ENCODE measurements at places on chromosomes 4 and X. TPM values are rescaled to one million over a fixed set of nuclear protein-coding genes. Genes with fewer than 3 reads are reported as not detected.

HELT gene
- not detected for total RNA-seq

GLOD5 gene
- not detected for total RNA-seq

ZFP92 gene
- 1.3 TPM for total RNA-seq

- H3K36me3 ChIP-seq: no peaks in the 10 kb centered on the region
- H3K4me3 ChIP-seq: no peak overlapping the region
- no peak overlapping the region for H3K27ac ChIP-seq
These were observed 200.2 kb downstream of the SMARCA1 start for GRCh38 chrX:129323115-129323514.

- no peak overlapping the region for H3K27ac ChIP-seq
- DNase-seq: no peak
- no peak overlapping the region for H3K4me3 ChIP-seq
- H3K36me3 ChIP-seq: no peaks in the 10 kb centered on the region
- H3K4me1 ChIP-seq: no peaks in the 10 kb centered on the region
- H3K27me3 ChIP-seq: no peaks in the 10 kb centered on the region
These were observed 633.4 kb downstream of the CENPC start for GRCh38 chr4:66911880-66912279.

- H3K36me3 ChIP-seq: no peaks in the 10 kb centered on the region
- no peak overlapping the region for H3K4me3 ChIP-seq
- no peak for DNase-seq
- no peaks in the 10 kb centered on the region for H3K27me3 ChIP-seq
These were observed 568.8 kb downstream of the PPARGC1A start for GRCh38 chr4:23320931-23321587.

DNA sequence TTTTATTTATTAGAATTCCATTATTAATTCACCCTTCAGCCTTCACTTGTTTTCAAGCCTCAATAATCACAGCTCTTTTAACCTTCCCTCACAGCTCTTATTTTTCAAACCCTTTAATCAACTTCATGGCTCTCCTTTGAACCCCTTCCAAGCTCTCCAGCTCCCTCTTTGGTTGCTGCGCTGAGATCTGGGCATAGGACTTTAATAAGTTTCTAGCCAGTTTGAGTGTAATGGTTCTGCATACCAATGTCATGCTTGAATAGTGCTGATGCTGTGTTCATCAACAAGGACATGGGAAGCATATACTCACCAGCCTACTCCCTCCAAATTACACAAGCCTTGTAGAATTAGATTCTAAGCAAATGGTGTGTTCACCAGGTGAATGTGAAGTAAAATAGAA is 3.5 kb upstream of the RNF212 start:
- no peaks in the 10 kb centered on the region for H3K4me1 ChIP-seq
- no peak overlapping the region for H3K27ac ChIP-seq
- no peak overlapping the region for H3K4me3 ChIP-seq
- no peak for DNase-seq

- H3K27ac ChIP-seq: no peak overlapping the region
- no peak overlapping the region for H3K4me3 ChIP-seq
- no peaks in the 10 kb centered on the region for H3K27me3 ChIP-seq
These were observed 690.8 kb downstream of the PCDH18 start for GRCh38 chr4:136841526-136841925.

DNA sequence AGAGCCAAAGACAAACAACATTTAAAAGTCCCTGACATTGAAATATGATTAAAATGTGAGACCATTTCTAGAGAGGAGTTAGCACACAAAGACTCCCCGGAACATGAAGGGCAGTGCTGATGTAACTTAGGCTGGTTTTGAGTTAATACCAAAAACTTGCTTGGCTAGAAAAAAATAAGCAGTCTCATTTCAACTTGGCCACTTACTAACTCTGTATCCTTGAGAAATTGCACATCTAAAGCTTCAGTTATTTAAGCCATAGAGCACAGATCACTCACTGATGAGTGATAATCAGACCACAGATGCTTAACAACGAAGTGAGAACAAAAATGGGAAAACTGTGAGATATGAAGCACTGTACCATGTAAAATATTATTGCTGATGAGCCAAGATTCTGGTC is 65.9 kb upstream of the MAOA start:
- no peaks in the 10 kb centered on the region for H3K4me1 ChIP-seq
- H3K36me3 ChIP-seq: no peaks in the 10 kb centered on the region
- H3K4me3 ChIP-seq: no peak overlapping the region
- no peaks in the 10 kb centered on the region for H3K27me3 ChIP-seq

DNA sequence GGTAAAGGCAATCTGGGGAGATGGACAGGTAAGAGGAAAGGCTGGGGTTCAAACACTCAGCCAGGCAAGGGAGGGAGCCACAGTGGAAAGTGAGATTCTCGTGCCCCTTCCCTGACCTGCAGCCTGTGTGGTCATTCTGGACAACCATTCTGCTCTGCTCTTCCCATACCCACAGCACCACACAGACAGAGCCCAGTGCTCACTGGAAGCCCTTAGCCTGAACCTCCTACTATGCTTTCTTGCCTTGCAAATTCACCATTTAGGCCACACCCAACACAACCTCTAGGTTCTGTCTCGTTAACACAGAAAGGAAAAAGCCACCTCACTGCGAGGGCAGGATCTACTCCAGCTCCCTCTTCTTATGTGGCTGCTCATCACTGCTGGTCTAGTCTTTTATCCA is 92.7 kb downstream of the SHISA3 start:
- no peaks in the 10 kb centered on the region for H3K27me3 ChIP-seq
- no peak overlapping the region for H3K27ac ChIP-seq
- peaks cover 15% of the 10 kb centered on the region for H3K36me3 ChIP-seq
- peaks cover 17% of the 10 kb centered on the region for H3K4me1 ChIP-seq

DNA sequence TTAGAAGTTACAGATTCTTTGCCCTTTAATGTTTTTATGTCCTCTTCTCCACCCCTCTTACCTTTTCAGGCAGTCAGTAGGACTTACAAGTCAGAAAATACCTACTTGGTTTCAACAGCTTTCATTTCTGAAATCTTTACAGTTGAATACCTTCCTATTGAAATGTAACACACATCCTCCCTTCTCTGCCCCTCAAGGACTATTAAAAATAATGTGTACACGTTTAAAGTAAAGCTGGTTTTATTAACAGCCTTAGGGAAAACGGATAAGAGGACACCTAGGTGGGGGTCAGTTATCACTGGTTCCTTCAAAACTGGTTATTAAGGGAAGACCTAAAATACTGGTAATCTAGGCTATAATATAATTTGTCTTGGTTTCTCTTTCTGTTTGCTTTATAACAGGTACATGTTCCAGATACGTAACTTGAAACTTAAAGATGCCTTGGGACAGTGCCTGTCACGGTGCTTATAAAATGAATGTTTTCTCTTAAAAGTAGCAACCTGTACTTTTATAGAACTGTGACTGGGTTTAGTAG is 1.8 kb downstream of the CCSER1 start:
- peak overlapping the region; percentile 25 for H3K27ac ChIP-seq
- peak overlapping the region; percentile 60 for H3K4me3 ChIP-seq
- no peaks in the 10 kb centered on the region for H3K36me3 ChIP-seq
- H3K27me3 ChIP-seq: peaks cover 55% of the 10 kb centered on the region

MGARP gene
- 0.19 TPM for total RNA-seq

DNA sequence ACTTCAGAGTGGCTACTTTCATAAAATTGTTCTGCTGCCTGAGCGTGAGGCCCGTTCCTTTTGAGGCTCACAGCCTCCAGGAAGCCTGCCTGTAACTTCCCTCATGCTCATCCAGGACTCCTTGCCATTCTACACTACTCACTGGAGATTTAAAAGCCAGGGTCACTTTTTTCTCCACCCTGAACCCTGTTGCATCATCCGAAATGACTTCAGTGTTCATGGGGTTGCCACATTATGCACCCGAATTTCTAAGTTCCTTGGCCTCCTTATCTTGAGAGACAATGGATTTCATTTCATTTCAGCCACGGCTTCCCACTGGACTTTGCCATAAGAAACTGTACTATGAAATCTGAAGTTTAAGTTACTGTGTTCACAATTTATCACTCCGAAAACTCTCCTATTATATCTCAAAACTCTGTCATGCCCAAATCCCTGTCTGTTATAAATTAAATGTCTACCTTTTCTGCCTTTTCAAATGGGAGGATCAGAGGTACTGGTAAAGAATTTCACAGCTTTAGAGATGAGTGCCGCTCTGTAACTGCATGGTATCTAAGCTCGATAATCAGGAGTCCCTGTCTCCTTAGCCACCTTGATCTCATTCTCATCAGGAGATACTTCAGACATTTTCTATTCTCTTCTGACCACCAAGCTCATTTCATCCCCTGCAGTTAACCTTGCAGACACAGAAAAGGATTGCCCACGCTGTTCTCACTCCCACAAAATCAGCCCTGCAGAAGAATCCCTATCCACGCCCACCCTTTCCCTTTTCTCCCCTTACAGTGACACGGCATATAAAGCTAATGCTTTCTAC is 59.9 kb downstream of the TRIML1 start:
- H3K4me1 ChIP-seq: no peaks in the 10 kb centered on the region
- no peak for DNase-seq
- no peak overlapping the region for H3K27ac ChIP-seq
- no peaks in the 10 kb centered on the region for H3K36me3 ChIP-seq

DNA sequence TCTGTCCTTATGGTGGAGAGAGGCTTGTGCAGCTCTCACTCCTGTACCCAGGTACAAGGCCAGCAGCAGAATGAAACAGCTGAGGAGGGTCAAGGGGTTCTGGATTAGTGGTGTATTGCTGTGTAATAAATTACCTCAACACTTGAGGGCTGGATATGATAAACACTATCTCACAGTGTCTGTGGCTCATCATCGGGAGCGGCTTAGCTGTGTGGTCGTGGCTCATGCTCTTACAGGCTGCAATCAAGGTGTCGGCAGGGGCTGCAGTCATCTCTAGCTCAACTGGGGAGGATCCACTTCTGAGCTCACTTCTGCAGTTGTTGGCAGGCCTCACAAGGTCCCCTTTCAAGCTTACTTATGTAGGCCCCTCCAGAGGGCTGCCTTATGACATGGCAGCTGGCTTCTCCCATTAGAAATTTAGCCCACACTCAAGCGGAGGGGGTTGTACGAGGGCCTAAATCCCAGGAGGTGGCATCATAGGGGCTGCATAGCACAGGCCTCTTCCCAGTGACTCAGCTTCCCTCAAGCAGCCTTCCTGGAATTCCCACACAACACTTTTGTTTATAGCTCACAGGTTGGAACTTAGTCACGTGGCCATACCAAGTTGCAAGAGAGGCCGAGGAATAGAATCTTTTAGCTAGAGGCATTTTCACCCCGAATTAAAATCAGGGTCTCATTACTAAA is 148.2 kb upstream of the RPS6KA3 start:
- H3K4me3 ChIP-seq: no peak overlapping the region
- H3K27ac ChIP-seq: peak overlapping the region; percentile 25
- H3K27me3 ChIP-seq: no peaks in the 10 kb centered on the region

ITIH6 gene
- total RNA-seq: not detected

PRSS12 gene
- not detected for total RNA-seq

Data from activated naive CD8-positive, alpha-beta T cell treated with anti-CD3 and anti-CD28 coated beads for 36 hours (primary cell).